ENCODE measurements at places on chromosomes 5 and 9.
A peak's percentile ranks its signal among the peaks of the same experiment; 100 is the strongest.

DNA sequence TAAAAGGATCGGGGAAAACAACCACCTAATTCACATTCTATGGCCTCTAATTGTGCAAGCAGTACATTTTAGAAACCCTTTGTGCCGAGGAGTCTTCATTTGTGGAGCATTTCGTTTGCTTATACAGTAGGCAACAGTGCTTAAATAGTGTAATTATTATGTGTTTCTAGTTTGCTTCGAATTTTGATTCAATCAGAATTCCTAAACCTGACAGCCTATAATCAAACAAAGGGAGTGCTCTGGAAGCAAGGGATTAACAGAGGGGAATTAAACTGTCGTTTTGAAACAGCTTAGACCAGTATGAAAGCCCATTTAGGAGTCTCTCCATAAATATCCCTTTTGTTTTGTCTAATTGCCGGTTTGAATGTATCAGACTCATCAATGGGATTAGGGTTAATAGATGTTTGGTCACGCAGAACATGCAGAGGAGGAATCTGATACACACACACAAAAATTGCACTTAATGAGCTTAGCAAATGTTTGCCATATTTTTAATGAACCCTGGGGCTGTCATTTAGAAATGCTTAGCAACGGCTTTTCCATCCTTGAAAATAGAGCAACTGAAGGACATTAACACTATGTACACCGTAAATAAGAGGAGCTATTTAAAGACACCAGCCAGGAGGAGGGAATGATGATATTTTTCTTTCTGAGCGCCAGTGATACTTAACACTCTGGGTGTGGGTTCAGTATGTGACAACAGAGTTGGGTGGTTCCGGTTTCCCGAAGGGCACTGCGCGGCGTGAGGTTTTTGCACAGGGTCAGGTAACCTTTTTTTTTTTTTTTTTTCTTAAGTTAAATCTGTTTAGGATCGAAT is 404.7 kb downstream of the TLE4 start:
- DNase-seq: no peak

DNA sequence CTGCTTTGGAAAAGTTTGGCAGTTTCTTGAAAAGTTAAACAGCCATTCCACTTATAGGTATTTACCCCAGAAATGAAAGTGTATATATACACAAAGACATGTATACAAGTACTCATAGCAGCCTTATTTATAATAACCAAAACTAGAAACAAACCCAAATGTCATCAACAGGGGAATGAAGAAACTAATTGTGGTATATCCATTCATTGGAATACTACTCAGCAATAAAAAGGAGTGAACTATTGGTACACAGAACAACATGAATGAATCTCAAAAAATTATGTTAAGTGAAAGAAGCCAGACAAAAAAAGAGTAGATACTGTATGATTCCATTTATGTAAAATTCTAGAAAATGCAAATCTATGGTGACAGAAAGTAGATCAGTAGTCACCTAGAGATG is 2.7 kb downstream of the MORN5 start:
- no peak for DNase-seq

DNA sequence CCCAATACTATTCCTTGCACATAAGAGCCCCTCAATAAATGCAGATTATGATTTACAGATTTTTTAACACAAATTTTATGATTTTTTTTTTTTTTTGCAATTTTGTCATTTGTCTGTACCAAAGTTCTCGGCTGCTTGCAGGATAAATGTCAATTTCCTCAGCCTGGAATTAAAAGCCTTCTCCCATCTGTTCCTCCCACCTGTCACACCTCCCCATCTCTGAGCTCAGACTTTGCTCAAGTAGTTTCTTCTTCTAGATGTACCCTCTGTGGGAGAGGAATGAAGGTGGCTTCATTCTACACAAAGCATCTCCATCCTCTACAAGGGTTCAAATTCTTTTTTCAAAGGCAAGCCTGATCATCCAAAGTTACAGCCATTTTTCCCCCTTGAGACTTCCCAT is 153.7 kb upstream of the GRAMD2B start:
- no peak for DNase-seq

DNA sequence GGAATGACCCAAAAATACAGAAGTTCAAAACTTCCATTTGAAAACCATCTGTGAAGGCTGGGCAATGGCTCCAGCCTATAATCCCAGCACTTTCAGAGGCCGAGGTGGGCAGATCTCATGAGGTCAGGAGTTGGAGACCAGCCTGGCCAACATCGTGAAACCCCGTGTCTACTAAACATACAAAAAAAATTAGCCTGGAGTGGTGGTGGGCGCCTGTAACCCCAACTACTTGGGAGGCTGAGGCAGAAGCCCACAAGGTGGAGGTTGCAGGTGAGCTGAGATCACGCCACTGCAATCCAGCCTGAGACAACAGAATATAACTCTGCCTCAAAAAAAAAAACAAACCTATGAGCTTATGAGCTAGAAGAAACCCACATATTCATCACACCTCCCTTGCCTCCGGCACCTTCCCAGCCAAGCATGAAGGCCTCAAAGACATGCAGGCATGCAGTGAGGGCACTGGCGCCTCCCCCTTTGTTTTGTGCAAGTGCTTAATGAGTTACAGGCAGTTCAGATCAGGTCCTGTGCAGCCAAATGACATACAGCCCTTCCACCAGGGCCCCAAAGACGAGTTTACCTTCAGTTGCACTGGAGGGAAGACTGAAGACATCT is 9.9 kb downstream of the HNRNPH1 start:
- no peak for DNase-seq

DNA sequence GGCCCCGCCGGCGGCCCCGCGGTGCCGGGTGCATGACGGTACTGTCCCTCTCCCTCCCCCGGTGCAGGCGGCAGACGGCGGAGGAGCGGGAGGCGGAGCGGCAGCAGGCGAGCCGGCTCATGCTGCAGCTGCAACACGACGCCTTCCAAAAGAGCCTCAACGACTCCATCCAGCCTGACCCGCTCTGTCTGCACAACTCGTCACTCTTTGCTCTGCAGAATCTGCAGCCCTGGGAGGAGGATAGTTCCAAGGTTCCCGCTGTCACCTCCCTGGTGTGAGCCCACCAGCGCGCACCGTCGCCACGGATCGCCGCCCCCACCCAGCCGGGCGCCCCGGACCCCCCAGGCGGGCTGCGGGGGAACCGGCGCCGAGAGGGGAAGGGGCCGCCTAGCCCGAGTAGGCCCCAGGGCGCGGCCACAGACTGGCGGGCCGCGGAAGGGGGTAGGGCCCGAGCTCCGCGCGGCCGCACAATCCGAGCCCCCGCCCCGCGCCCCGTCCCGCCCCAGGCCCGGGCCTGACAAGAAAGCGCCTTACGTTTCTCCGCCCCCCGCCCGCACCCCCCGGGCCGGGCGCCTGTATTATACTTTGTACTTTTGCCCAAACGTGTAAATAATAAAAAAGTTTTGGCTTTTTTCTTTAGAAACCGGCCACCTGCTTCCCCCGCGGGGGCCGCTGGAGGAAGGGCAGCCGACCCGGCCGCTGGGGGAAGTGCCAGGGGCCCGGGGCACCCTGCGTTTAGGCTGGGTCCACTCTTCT is 2.5 kb downstream of the TLX3 start:
- DNase-seq: peak; percentile 32

- no peak for DNase-seq
These were observed 21.9 kb downstream of the ARRDC3 start for GRCh38 chr5:91361055-91361701.

- DNase-seq: no peak
These were observed 9.3 kb downstream of the CCNI2 start for GRCh38 chr5:132756542-132756941.

GRCh38 chr5:175712681-175713085 is 54.8 kb downstream of the HRH2 start:
- DNase-seq: no peak

DNA sequence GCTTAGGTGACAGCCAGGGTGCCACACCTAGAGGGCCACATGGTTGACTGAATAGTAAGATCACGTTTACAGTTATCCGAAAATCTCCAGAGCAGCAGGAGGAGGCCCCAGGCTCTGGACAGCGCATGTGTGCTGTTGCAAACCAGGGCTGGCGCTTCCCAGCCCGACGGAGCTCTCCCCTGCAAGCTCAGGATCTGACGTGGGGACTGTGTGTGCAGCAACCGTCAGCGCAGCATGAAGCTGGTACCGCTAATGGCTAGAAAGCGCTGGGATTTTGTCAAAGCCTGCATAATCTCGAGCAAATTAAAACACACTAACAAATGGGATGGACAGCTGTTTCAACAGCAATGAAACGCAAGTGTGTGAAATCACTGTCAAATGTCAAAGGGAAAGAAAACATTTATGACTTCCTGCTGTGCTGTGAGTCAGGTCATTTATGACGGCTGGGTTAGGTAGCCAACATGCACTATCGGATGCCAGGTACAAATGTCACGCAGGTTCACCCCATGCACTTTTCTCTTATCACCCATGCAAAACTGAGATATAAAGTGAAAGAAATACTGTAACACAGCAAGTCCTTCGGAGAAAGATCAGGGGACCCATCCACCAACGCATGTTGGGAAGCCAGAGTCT is 7.5 kb downstream of the SURF4 start:
- no peak for DNase-seq

- DNase-seq: no peak
These were observed 478 bp downstream of the RAB14 start for GRCh38 chr9:121201045-121201737.

GRCh38 chr9:127805620-127806019 is 2.9 kb downstream of the FPGS start:
- DNase-seq: peak; percentile 19

DNA sequence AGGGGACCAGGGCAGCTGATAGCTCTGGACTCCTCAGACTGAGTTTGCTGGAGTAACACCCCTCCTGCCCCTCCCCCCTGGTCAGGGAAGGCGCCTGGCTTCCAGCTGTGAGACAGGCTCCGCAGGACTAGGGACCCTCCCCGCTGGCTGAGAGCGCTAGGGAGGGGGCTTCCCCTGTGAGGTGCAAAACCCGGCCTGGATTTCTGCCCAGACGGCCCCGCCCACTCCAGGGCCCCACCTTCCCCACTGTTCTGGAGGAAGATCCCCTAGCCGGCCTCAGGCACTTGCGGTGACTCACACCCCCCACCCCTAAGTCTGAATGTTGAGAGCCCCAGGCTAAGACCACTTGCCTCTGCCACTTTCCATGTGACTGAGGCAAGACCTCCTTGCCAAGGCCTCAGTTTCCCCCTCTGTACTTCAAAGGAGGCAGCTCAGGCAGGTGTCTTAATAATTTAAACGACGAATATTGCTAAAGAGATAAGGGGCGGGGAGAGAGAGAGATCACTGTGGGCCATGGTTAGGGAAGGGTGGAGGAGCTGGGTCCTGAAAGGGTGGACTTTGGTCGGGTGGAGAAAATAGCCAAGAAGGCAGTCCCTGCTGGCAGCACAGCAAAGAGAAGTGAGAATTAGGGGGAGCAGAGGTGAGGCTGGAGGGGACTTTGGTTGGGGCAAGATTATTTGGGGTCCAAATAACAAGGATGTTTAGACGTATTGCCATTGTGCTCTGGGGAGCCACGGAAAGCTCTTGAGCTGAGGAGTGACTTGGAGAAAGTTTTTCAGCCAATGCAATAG is 1.0 kb upstream of the DAB2IP start:
- peak; percentile 71 for DNase-seq

DNA sequence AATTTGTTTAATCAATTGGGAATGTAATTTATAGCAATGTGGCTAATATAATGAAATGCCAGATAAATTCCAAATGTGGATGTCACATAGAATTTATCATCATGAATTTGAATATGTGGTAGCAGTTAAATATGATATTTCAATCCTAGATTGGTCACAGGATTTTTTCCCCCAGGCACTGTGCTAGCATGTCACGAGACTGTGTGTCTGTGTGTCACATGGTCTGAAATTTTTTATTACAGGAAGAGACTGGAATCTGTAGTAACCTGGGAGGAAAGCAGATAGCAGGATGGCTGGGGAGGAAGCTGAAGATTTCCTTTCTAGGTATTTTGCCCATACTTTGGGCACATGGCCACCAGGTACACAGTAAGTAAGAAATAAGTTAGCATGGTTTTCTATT is 35.4 kb upstream of the MSH3 start:
- no peak for DNase-seq

- no peak for DNase-seq
These were observed 3.3 kb upstream of the PURA start for GRCh38 chr5:140110646-140110957.

DNA sequence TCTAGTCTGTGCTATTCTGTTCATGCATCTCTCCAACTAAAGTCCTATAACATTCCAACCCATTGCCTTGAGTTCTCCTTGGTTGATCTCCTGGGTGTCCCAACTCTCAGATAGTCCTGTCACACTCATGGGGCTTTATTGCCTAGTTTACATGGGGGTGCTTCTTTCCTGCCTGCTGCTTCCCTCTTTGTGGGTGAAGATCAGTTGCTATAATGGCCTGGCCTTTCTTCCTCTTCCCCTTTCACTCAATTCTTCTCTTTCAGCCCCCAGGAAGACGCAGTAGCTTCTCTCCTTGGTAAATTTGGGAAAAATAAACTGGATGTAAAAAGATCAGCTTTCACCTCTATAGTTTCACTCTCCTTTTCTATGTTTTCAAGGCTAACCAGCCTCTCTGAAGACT is 66.5 kb downstream of the PTCD2 start:
- no peak for DNase-seq

- peak; percentile 41 for DNase-seq
These were observed 11.3 kb downstream of the MYOZ3 start for GRCh38 chr5:150672237-150672883.

DNA sequence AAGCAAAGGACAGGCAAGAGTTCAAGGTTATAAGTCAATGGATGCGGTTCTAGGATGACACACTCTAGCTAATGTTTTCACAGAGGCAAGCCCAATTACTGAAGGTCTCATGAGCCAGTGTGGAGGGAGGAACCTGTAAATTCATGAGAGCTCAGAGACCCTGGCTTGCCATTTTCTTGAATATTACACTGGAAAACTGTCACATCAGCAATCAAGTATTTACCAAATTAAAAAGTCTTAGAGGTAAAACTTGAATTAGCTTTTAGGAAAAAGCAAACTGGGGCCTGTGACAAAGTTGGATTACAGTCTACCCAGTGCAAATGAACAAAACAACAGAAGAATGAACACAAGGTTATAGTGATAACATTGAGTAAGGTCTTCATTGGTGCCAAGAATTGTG is 636.9 kb upstream of the TLE4 start:
- no peak for DNase-seq

DNA sequence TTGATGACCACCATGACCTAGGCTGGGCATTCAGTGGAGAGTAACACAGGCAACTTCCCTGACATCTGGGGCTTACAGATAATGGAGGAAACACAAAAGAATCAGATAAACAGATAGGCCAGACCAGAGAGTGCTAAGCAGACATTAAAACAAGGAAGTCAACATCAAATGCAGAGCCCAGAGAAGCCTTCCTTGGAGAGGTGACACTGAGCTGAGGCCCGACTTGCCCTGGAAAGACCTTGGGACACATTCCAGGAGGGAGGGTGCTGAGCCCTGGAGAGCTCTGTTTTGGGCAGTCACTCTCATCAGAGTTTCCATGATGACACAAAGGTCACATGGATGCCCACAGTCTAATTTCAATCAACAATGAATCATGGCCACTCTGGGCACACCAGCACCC is 31.9 kb upstream of the C5orf58 start:
- DNase-seq: no peak

- DNase-seq: peak; percentile 53
These were observed 1.6 kb upstream of the DBN1 start for GRCh38 chr5:177474846-177475562.
